Small intestine (tissue), 16 donors: ENCODE measurements at places on chromosomes 5 and 9. TPM values are rescaled to one million over a fixed set of nuclear protein-coding genes. Genes with fewer than 3 reads are reported as not detected.

DNA sequence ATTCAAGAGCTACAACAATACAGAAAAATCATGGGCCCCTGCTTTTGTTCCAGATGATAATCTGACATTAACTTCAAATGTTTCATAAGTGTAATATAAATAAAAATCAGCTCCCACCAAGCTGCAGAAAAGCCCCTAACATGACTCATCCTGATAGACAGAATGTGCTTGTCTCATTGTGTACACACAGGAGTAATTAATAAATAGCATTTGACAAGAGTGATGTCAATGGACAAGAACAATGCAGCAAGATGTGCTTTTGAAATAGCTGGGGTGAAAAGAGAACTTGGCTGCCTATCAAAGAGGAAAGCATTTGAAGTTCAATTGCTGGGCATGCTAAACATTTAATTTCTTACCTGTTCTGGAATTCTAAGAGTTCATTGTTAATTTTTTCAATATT is 79.2 kb downstream of the DNAH5 start:
- no peaks in the 10 kb centered on the region for H3K27me3 ChIP-seq
- H3K36me3 ChIP-seq = no peaks in the 10 kb centered on the region
- no peak for DNase-seq

GRCh38 chr9:27206041-27206440 is 90.9 kb downstream of the EQTN start:
- H3K27me3 ChIP-seq = no peaks in the 10 kb centered on the region
- H3K36me3 ChIP-seq = no peaks in the 10 kb centered on the region
- no peak overlapping the region for H3K4me3 ChIP-seq
- H3K4me1 ChIP-seq = no peaks in the 10 kb centered on the region

- H3K36me3 ChIP-seq = no peaks in the 10 kb centered on the region
- H3K4me3 ChIP-seq = no peak overlapping the region
- H3K27ac ChIP-seq = no peak overlapping the region
- no peaks in the 10 kb centered on the region for H3K4me1 ChIP-seq
Measured at GRCh38 chr9:114417511-114417910, 29.7 kb upstream of the AKNA start.

- H3K4me3 ChIP-seq = no peak overlapping the region
- no peaks in the 10 kb centered on the region for H3K4me1 ChIP-seq
- peak; percentile 16 for DNase-seq
- no peak overlapping the region for H3K27ac ChIP-seq
- peaks cover 3% of the 10 kb centered on the region for H3K36me3 ChIP-seq
- H3K27me3 ChIP-seq = no peaks in the 10 kb centered on the region
Measured at GRCh38 chr5:72314571-72315172, 5.4 kb downstream of the MRPS27 start.

DNA sequence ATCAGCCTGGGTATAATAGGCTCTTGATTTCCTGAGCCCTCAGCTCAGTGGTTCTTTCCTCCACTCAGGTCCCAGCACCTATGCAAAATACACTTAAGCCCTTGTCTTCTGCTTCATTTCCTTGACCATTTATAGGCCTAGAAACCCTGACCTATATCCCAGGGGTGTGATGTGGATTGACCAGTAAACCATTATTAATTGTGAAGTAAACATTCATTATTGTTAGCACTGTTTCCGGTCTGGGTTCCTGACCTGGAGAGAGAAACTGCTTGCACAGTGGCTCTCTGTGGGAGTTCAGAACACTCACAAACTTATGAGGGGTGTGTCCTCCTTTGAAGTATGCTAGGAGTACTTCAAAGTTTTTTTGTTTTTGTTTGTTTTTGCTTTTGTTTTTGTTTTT is 19.6 kb upstream of the TOMM5 start:
- no peaks in the 10 kb centered on the region for H3K4me1 ChIP-seq
- H3K4me3 ChIP-seq = no peak overlapping the region

DNA sequence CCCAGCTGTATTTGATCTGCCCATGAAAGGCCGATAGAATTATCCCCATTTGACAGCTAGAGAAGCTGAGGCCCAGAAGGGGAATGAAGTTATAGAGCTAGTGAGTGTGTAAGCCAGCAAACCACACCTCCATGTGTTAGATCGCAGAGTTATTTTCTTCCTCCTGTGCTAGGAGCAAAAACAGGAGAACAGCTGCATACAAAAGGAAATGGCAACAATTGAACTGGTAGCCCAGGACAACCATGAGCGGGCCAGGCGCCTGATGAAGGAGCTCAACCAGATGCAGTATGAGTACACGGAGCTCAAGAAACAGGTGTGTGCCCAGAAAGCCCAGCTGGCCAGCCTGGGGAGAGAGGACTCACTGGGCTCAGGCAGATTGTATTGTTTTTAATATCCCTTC is 30.4 kb downstream of the RAB14 start:
- H3K36me3 ChIP-seq = peaks cover 43% of the 10 kb centered on the region
- DNase-seq = no peak
- no peak overlapping the region for H3K27ac ChIP-seq
- no peak overlapping the region for H3K4me3 ChIP-seq

GRCh38 chr9:124492818-124493217 is 14.4 kb downstream of the NR5A1 start:
- no peaks in the 10 kb centered on the region for H3K27me3 ChIP-seq
- H3K36me3 ChIP-seq = no peaks in the 10 kb centered on the region
- no peaks in the 10 kb centered on the region for H3K4me1 ChIP-seq
- DNase-seq = no peak

DNA sequence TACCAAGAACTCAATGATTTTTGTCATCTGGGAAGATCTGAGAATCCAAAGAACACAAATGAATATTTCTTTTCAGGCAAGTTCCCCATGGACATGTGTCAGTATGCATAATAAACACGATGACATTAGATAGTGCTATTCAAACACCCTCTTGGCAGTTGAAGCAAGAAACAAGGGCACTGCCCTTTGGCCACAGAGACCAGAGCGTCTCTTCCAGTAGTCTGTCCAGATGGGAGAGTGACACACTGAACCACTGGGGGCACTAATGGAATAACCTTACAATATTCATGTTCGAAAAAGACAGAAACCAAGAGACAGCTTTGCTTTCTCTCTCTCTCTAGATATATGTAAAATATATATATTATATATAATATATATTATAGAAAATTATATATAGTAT is 301.9 kb downstream of the CTNND2 start:
- no peaks in the 10 kb centered on the region for H3K4me1 ChIP-seq
- H3K27ac ChIP-seq = no peak overlapping the region
- no peaks in the 10 kb centered on the region for H3K27me3 ChIP-seq

DNA sequence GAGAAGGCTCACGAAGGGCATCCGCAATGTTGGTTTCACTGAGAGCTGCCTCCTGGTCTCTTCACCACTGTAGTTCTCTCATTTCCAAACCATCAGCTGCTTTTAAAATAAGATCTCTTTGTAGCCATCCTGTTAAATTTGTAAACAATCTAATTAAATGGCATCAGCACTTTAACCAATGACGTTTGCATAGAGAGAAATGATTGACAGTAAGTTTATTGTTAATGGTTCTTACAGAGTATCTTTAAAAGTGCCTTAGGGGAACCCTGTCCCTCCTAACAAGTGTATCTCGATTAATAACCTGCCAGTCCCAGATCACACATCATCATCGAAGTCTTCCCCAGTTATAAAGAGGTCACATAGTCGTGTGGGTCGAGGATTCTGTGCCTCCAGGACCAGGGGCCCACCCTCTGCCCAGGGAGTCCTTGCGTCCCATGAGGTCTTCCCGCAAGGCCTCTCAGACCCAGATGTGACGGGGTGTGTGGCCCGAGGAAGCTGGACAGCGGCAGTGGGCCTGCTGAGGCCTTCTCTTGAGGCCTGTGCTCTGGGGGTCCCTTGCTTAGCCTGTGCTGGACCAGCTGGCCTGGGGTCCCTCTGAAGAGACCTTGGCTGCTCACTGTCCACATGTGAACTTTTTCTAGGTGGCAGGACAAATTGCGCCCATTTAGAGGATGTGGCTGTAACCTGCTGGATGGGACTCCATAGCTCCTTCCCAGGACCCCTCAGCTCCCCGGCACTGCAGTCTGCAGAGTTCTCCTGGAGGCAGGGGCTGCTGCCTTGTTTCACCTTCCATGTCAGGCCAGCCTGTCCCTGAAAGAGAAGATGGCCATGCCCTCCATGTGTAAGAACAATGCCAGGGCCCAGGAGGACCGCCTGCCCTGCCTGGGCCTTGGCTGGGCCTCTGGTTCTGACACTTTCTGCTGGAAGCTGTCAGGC is 16.6 kb downstream of the SQSTM1 start:
- H3K4me1 ChIP-seq = peaks cover 3% of the 10 kb centered on the region
- peak overlapping the region; percentile 38 for H3K27ac ChIP-seq
- peaks cover 29% of the 10 kb centered on the region for H3K36me3 ChIP-seq
- no peak overlapping the region for H3K4me3 ChIP-seq
- H3K27me3 ChIP-seq = no peaks in the 10 kb centered on the region

- DNase-seq = peak; percentile 27
- H3K27me3 ChIP-seq = peaks cover under 1% of the 10 kb centered on the region
- H3K4me1 ChIP-seq = no peaks in the 10 kb centered on the region
- H3K27ac ChIP-seq = no peak overlapping the region
Measured at GRCh38 chr5:175460126-175460525, 16.1 kb upstream of the DRD1 start.

GRCh38 chr9:88291056-88291455 is 97.2 kb upstream of the SPIN1 start:
- H3K27me3 ChIP-seq = no peaks in the 10 kb centered on the region
- no peak overlapping the region for H3K4me3 ChIP-seq
- H3K36me3 ChIP-seq = no peaks in the 10 kb centered on the region
- peaks cover 5% of the 10 kb centered on the region for H3K4me1 ChIP-seq
- no peak overlapping the region for H3K27ac ChIP-seq

DNA sequence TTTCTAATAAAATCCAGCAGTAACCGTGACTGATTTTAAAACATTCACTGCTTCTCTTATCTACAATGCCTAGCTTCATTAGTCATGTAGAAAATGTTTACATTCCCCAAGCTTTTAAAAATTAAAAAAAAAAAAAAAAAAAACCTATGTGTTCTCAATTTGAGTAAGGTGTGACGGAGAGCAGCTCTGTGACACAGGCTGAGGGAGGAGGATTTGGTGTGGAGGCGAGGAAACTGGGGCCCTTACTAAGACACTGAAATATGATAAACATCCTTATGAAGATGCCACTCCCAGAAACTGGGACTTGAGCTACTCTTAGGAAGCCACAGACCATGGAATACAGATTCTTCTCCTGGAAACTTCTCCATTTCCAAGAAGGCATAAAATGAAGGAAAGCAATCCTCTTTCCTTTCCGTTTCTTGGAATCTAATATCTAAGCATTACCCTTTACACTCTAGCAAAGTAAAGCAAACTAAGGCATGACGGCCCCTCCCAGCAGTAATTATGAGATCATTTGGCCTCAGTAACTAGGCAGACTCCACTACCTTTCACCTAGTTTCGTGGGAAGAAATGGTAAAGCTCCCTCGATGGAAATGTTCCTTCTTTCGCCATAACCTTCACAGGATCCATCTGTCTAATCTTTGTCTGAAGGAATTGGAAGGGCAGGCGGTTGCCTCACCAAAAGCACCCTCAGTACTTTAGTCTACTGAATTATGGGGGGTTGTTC is 23.5 kb downstream of the GRAMD2B start:
- H3K4me1 ChIP-seq = peaks cover 9% of the 10 kb centered on the region
- no peak overlapping the region for H3K4me3 ChIP-seq
- H3K27ac ChIP-seq = peak overlapping the region; percentile 78
- peak; percentile 84 for DNase-seq
- no peaks in the 10 kb centered on the region for H3K36me3 ChIP-seq

DNA sequence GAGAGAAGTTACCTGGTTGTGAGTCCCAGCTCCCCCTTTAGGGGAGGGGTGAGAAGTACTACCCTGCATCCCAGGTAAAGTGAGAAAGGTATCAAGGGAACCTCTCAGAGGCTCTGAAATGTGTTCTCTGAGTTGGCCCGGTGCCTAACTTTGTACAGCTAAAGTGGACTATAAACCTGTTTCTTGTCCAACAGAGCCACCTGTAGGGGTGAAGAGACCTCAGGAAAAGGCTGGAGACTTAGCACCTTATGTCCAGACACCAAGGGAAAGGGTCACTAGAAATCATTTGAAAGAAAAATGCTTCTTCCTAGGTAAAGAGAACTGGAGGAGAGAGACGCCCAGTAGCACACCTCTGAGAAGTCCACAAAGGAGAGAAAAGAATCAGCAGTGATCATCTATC is 108.3 kb upstream of the KIF2A start:
- no peaks in the 10 kb centered on the region for H3K4me1 ChIP-seq
- H3K27me3 ChIP-seq = no peaks in the 10 kb centered on the region
- no peak overlapping the region for H3K4me3 ChIP-seq
- no peak overlapping the region for H3K27ac ChIP-seq

GRCh38 chr9:89525446-89526374 is 27.8 kb upstream of the SEMA4D start:
- peak; percentile 55 for DNase-seq
- no peaks in the 10 kb centered on the region for H3K27me3 ChIP-seq
- H3K4me1 ChIP-seq = no peaks in the 10 kb centered on the region
- no peak overlapping the region for H3K4me3 ChIP-seq

DNA sequence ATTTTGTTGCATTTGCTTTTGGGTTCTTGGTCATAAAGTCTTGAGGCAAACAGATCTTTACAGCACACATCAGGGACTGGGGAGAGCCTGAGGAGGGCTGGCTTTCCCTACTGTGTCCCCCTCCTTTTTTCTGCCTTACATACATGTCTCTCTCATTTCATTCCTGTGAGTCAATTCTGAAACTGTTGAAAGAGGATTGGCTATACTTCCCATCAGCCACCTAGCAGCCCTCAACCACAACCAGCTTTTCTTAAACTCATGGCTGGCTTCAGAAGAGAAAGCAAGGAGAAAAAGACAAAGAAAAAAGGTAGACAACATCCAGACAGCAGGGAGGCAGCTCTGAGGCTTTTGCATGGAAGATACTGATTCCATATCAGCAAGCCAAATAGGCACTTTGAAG is 374.8 kb upstream of the KIF2A start:
- H3K4me3 ChIP-seq = no peak overlapping the region
- no peak for DNase-seq
- no peaks in the 10 kb centered on the region for H3K36me3 ChIP-seq

GRCh38 chr9:108271646-108272348 is 584.0 kb downstream of the ACTL7B start:
- H3K4me3 ChIP-seq = peak overlapping the region; percentile 34
- peak; percentile 93 for DNase-seq
- peak overlapping the region; percentile 88 for H3K27ac ChIP-seq
- H3K4me1 ChIP-seq = no peaks in the 10 kb centered on the region
- no peaks in the 10 kb centered on the region for H3K36me3 ChIP-seq

DNA sequence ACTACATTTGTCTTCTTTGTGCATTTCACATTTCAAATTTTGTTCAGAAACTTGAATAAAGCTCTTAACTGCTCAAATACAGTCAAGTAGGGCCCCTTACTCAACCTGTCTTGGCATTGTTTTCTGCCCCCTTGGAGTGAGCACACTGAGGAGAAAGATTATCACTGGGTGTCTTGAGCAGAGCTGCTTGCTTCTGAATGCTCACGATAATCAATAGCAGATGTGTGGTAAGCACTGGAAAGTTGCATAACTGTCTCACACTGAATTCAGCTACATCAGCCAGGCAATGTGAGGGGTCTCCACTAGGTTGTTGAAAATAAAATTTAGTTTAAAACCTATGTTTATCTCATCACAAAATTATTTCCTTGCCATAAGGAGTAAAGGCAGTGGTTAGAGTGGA is 7.8 kb upstream of the TNFAIP8 start:
- no peak overlapping the region for H3K27ac ChIP-seq
- no peaks in the 10 kb centered on the region for H3K36me3 ChIP-seq
- H3K27me3 ChIP-seq = no peaks in the 10 kb centered on the region
- peaks cover 2% of the 10 kb centered on the region for H3K4me1 ChIP-seq

The FRMD3 gene
- polyA plus RNA-seq = 2.4 TPM

The MARCOL gene
- polyA plus RNA-seq = not detected

The SLC45A2 gene
- not detected for polyA plus RNA-seq

The GLRA1 gene
- polyA plus RNA-seq = not detected

The WWC1 gene
- polyA plus RNA-seq = 49.6 TPM

The PCDHB8 gene
- polyA plus RNA-seq = not detected

The PCDHGB2 gene
- not detected for polyA plus RNA-seq

The TEK gene
- polyA plus RNA-seq = 11.3 TPM

The SYNPO gene
- polyA plus RNA-seq = 44.0 TPM

The CLIC3 gene
- 6.2 TPM for polyA plus RNA-seq

The BHMT gene
- 2.5 TPM for polyA plus RNA-seq

The ARL14EPL gene
- not detected for polyA plus RNA-seq

The CCNB1 gene
- polyA plus RNA-seq = 43.8 TPM

The HACD4 gene
- polyA plus RNA-seq = 0.81 TPM
